K562 (cell line): ENCODE measurements at places on chromosomes 1 and 21. TPM values are rescaled to one million over a fixed set of nuclear protein-coding genes. Genes with fewer than 3 reads are reported as not detected.
A peak's percentile ranks its signal among the peaks of the same experiment; 100 is the strongest.

FCGR3B gene
- 0.11 and 0.49 TPM in 2 replicates for total RNA-seq

PTPN7 gene
- 112 and 139 TPM in 2 replicates for total RNA-seq

CYP4Z1 gene
- total RNA-seq, result not detected in 2 replicates

ZNF697 gene
- total RNA-seq, result 10.6 and 13.6 TPM in 2 replicates

GRCh38 chr1:62508187-62508758, 71.4 kb downstream of the USP1 start:
- no peaks in the 10 kb centered on the region for H3K36me3 ChIP-seq
- H3K27ac ChIP-seq, result no peak overlapping the region
- no peaks in the 10 kb centered on the region for H3K4me1 ChIP-seq
- H3K4me3 ChIP-seq, result no peak overlapping the region
- peak; percentile 51 for DNase-seq

GRCh38 chr1:81144240-81144825, 656.4 kb upstream of the ADGRL2 start:
- no peak overlapping the region for H3K27ac ChIP-seq
- DNase-seq, result no peak
- H3K4me1 ChIP-seq, result no peaks in the 10 kb centered on the region
- no peaks in the 10 kb centered on the region for H3K27me3 ChIP-seq

GRCh38 chr1:106049595-106049994, 1006.9 kb upstream of the PRMT6 start:
- no peak overlapping the region for H3K27ac ChIP-seq
- H3K4me3 ChIP-seq, result no peak overlapping the region
- H3K4me1 ChIP-seq, result no peaks in the 10 kb centered on the region
- DNase-seq, result no peak

- H3K4me1 ChIP-seq, result no peaks in the 10 kb centered on the region
- H3K27me3 ChIP-seq, result no peaks in the 10 kb centered on the region
- no peak overlapping the region for H3K27ac ChIP-seq
- no peaks in the 10 kb centered on the region for H3K36me3 ChIP-seq
Observed at GRCh38 chr1:177833631-177834030, 136.2 kb downstream of the SEC16B start.
